ENCODE measurements at places on chromosomes 16 and 17.

GRCh38 chr16:23702951-23703350 lies 10.1 kb downstream of the ERN2 start:
- DNase-seq, result no peak

DNA sequence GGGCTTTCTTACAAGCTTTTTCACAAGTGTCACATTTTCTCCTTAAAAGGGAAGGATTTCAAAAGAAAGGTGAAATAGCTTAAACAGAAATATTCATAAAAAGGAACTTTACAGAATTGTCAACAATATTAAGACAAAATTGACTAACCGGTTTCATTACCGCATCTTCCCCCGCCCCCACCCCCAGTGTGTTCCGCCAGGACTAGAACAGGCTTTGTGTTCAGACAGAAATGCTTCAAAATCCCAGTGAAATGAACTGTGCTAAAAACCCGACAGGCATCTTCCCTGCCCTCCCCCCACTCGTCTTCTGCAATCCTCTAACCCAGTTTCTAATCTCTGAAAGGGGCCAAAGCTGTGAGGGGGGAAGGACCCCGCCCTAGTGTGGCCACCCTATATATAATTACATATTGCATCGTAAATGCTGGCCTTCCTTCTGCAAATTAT lies 990 bp upstream of the ROGDI start:
- DNase-seq, result no peak

DNA sequence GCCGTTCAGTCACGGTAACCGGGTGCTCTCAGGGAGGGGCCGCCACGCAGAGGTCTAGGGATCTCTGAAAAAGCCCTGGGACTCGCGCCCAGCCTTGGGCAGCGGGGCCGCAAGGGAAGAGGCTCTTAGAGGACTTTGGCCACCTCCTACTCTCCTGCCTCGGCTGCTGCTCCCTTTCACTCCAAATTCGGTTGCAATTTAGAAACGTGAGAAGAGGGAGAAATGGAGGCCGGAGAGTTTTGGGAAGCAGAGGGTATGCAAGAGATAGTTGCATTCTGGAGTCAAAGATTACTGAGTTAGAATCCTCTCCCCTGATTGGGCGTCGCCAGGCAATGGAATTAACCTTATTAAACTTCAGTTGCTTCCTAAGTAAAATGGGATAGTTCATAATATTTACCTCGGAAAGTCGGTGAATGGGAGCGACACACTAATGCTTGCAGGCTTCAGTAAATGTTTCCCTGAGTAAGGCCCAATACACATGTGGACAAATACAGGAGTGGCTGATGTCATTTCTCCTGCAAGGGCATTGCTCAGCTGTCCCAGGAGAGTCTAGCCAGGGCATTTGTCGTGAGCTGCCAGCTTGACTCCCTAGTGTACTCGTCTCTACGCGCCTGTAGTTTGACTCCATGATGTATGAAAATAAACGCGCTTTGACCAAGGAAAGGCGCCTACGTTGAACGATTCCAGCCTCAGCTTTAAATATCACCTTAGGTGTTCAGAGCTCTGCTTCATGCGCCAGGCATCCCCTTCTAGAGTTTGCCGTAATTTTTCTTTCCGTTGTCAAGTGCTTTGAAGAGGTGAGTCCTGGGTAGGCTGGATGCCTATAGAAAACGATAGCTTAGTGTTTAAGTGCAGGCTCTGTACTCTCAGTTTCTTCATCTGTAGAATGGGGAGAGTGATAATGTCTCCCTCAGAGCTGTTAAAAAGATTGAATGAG lies 667 bp downstream of the OGFOD1 start:
- DNase-seq, result no peak

GRCh38 chr16:19245326-19245925 lies 40.1 kb upstream of the CLEC19A start:
- DNase-seq, result no peak

DNA sequence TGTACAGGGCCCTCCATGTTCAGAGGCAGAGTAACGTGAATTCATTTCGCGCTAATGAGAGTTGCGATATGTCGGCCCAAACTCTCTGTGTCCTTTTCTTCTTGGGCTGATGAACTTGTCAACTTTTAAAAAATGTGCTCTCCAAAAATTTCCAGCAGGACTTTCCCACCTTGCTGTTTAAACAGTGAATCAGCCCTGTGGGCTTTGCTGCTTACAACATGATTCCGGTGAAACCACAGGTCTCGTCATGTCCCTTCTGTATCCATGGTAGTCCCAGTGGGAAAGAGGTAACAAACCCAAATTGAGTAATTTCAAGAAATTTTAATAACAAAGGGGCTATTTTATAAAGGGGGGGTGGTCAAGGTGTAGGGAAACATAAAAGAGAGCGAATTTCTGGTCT lies 612.9 kb downstream of the MAF start:
- no peak for DNase-seq

GRCh38 chr17:69609473-69610305 lies 195.2 kb downstream of the MAP2K6 start:
- no peak for DNase-seq

DNA sequence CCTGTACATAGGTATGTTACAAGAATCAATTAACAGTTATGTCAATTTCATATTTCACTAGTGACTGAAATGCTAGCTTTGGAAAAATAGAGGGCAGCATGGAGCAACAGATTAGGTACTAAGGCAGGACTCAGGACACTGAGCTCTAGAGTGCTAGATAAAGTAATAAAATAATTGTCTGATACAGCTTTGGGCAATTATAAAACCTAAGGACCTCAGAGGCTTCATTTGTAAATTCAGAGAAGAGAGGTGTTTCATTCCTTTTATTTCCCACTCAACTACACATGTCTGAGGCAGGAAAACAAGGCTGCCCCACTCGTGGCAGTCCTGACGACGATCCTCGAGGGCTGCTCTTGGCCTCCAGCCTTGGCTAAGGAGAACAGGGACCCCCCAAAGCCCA lies 81.5 kb downstream of the CA4 start:
- DNase-seq, result peak; percentile 74
